ENCODE measurements at places on chromosomes 16 and 17.

DNA sequence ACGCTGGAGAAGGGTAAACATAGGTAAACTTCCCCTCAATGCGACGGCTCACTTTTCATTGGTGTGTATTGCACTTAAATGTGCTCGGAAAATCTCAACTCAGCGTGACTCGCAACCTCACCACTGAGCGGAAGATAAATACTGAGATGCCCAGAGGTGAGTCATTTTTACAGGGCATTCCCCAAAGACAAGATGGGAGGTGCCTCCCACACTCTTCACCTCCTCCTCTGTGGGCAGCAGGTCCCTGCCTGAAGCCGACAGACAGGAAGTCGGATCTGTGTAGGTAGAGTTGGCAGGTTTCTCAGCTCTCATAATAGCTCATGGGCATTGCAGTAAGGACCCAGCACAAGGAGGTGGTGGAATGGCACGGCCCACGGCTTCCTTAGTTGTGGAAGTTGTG, 274.6 kb upstream of the HSBP1 start:
- DNase-seq: no peak

- DNase-seq: peak; percentile 74
Measured at GRCh38 chr17:35312790-35313711, 60.4 kb downstream of the SLFN11 start.

GRCh38 chr16:64962786-64963185, 159.1 kb downstream of the CDH11 start:
- DNase-seq: no peak

DNA sequence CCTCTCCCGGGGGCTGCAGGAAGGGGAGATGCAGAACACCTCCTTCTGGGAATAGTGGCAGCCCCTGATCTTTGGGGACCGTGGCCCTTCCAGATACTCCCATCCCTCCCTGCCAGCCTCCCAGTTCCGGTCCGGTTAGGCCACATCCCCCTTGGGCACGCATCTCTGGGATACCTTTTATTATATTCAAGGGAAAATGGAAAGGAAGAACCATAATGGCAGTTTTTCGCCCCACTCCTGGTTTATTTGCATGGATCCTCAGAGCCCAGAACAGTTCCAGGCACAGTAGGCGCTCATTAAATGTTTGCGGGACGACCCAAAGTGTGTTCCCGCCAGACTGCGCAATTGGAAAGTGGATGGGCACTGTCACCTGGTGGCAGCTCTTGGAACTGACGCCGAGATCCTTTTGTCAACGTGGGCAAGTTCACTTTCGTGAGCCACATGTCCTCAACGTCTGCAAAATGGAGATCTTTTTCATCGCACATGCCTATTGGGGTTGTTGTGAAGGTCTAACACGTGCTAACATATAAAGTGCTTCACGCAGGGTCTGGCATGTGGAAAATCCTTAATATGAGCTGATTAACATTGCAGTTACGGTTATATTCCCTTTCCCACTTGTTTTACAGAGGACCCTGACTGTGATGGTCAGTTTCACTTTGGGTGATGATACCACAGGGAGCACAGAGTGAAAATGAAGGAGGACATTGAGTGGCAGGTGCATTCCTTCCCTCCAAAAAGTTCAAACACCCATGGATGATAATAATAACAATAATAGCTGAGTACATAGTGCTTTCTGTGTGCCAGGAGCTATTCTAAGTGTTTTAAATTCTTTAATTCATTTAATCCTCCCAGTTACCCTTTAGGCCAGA, 1.7 kb upstream of the GPRC5B start:
- DNase-seq: peak; percentile 65

Data from activated CD4-positive, CD25-positive, alpha-beta regulatory T cell (primary cell).